ENCODE measurements at places on chromosomes 5 and 9.

DNA sequence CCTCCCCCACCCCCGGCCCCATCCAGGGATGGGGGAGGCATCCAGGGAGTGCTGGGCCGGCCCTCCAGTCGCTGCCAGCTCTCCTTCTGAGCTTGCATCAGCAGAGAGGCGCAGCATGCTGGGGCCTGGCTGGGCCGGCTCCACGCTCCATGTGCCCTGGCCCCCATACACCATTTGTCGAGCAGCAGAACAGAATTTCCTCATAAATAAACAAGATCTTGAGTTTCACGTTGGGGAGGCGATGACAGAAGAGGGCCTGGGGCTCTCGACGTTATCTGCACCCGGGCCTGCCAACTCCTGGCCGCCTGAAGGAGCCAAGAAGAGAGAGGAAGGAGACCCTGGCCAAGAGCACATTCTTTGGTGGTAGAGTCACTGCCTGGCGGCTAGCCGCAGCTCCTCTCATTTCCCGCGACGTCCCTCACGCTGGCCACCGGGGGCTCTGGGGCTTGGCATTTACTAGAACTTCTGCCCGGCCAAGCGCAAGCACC, 177.0 kb downstream of the FGF18 start:
- no peak for DNase-seq

DNA sequence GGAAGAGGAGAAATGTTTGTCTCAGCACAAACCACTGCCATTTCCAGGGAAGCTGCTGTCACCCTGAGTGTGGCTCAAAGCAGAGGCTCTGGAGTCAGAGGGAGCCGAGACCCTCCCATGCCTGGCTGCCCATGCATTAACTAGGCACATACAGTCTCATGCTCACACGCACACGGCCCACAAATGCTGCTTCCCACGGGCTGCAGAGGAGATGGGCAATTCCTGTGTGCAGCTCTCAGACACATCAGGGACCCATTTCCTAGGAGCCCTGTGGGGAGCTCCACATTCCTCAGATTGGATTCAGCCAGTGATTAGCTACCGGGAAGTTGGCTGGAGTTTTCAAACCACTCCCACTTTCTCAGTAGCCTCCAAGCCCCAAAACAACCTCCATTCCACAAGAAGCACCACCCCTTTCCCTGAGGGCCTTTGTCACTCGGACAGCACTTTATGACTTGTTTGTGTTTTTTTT, 9.1 kb upstream of the PTGES start:
- no peak for DNase-seq

GRCh38 chr9:22237497-22238363, 208.9 kb upstream of the DMRTA1 start:
- no peak for DNase-seq

GRCh38 chr9:91042024-91042423, 240.4 kb downstream of the SYK start:
- DNase-seq, result no peak

GRCh38 chr5:102996011-102996575, 123.8 kb downstream of the GIN1 start:
- DNase-seq, result no peak

GRCh38 chr9:12604164-12604821, 88.9 kb upstream of the TYRP1 start:
- DNase-seq, result no peak

GRCh38 chr9:22649384-22649783, 202.8 kb downstream of the DMRTA1 start:
- no peak for DNase-seq

GRCh38 chr9:74848153-74848525, 39.6 kb downstream of the TRPM6 start:
- no peak for DNase-seq

GRCh38 chr9:34929506-34930102, 28.5 kb upstream of the PHF24 start:
- peak; percentile 54 for DNase-seq

- no peak for DNase-seq
Observed at GRCh38 chr9:87708986-87709728, 16.8 kb upstream of the CTSL start.

DNA sequence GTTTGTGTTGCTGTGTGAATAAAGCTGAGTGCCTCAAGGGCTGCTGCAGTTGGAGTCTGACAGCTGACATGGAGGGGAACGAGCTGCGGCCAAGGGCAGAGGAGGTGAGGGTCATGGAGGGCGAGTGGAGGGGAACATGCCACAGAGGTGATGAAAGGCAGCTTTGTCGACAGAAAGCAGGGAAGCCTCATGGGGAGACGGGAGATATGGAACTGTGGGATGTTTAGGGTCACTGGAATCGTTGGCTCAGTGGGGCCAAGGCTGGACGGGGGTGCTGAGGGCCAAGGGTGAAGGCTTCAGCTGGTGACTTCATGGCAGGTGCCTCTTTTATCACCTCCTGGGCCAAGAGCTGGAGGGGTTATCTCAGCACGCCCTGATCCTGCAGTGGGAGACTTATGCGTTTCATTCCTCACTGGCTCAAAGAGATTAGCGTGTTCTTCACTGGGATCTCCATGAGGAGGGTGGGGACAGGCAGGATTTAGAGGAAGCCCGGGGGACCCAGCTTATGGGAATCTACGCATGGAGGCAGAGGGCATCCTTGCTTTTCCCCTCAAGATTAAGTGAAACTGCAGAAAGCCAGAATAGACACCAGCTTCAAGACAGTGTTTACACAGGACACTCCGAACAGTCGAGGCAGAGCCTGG, 42.2 kb downstream of the FAM240B start:
- DNase-seq, result no peak

GRCh38 chr9:95504053-95504963, 12.5 kb downstream of the PTCH1 start:
- no peak for DNase-seq

- DNase-seq, result no peak
Observed at GRCh38 chr9:95649801-95650213, 133.0 kb upstream of the PTCH1 start.

DNA sequence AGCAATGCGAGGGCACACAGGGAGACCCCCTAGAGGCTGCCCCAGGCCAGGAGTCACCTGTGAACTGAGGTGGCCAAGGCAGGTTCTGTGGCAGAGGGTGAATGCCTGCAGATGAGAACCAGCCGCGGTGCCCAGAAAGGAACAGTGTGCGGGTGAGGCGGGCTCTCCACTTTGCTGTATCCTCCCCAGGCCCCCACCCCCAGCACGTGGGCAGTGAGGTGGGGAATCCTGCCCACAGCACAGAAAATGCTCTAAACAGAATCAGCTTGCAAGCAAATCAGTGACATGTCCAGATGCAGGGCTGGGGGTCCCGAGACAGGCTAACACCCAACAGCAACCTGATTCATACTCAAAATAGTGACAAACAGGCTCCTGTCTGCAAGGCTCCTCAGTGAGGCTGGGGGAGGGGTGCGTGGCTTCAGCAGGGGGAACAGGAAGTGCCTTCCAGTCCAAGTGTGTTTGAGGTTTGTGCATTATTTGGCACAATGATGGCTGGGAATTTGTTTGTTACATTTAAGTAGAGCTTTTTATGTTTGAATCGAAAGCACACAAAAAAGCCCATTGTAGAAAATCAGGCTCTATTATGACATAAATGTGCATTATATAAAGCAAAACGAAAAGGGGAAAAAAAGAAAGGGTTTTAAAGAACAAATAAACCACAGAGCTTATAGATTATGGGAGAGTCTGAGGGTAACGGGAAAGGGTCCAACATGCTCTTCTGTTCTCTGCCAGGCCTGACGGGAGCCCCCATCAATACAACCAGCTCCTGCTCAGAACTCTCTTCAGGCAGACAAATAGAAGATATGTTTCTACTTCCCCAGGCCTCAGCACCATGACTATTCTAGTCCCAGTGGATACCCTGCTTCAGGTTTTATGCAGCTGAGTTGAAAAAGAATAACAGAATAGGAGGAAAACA, 201.3 kb downstream of the HSD17B3 start:
- DNase-seq, result no peak

DNA sequence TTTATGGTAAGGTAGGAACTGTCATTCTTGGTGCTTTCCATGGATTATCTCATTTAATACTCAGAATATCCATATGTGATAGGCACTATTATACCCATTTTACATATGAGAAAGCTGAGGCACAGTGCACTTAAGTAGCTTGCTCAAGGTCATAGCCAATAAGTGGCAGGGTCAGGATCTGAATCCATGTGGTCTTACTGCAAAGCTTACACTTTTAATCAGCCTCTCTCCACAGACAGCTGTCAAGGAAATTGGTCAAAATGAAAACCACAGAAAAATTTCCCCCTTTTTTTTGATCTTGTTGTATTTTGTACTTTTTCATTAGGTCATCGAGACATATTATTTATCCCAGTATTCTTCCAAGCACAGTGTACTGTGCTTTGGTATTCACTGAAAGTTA, 78.5 kb downstream of the ERCC6L2 start:
- DNase-seq, result no peak

GRCh38 chr5:166562246-166562645, 1729.2 kb upstream of the WWC1 start:
- DNase-seq, result no peak

GRCh38 chr5:164532235-164532900, 1026.9 kb downstream of the MAT2B start:
- DNase-seq, result no peak

- no peak for DNase-seq
Observed at GRCh38 chr5:11174591-11174990, 413.6 kb upstream of the DAP start.

- DNase-seq, result no peak
Observed at GRCh38 chr5:140007311-140007710, 35.8 kb downstream of the NRG2 start.

DNA sequence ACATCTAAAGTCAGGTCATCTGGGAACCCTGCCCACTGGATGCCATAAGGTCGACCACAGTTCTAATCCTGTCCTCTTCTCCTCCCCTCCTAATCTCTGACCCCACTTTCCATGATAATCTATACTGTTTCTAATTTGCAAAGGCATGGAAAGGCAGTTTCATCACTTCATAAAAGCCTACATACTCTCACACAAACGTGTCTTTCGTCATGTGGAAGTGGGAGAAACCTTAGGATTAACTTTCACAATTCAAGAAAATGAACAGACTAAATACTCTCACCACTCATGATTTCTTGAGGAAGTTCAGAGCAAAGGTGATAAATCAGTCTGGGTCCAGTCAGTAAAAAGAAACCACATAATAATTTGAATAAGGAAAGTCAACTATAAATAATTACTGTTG, 5.5 kb downstream of the FANCC start:
- DNase-seq, result no peak

DNA sequence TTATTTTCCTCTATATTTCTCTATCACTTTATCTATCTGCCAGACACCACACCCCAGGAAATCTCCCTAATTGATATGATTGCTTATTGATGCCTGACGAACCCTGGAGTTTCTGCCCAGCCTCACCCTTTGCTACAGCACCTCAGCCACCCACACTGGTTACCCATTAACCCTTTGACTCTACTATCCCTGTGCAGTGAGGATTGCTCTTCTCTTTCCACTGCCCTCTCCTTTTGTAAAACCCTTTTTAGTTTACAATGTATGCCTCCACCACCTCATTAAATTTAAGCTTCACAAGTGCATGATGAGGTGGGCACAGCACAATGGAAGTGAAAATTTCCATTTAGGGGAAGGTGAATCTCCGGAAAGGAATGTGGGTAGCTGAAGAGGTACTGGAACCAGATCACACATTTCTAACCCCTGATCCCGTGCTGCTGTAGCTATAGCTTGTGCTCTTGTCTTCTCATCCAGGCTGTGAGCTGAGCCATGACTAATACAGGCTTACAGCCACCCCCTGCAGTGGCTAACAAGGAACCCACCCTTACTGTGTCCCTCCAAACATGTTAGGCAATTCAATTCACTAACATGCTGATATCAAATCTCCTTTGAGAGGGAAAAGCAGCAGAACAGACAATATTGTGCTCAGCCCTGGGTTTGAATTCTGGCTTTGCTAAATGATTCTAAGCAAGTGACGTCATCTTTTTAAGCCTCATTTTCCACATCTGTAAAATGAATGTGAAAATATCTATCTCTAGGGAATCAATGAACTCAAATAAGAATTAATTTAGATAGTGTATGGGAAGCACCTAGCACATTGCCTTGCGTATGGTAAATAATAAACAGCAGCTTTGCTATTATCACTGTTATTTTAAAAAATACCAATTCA, 186.9 kb upstream of the TRIM32 start:
- DNase-seq, result no peak

DNA sequence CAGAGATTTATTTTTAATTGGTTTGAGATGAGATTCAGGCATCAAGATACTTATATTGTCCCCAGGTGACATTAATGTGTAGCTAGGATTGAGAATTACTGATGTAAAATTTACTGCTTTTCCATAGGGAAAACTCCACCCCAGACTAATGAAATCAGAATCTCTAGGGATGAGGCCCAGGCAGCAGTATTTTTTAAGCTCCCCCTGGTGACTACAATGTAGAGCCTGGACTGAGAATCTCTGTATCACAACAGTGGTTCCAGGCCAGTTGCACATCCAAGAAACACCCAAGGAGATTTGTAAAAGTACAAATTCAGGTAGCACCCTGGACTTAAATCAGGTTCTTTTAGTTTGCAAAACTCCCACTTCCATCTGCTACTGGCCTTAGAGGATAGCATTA, 185.7 kb downstream of the MARCHF11 start:
- DNase-seq, result no peak

DNA sequence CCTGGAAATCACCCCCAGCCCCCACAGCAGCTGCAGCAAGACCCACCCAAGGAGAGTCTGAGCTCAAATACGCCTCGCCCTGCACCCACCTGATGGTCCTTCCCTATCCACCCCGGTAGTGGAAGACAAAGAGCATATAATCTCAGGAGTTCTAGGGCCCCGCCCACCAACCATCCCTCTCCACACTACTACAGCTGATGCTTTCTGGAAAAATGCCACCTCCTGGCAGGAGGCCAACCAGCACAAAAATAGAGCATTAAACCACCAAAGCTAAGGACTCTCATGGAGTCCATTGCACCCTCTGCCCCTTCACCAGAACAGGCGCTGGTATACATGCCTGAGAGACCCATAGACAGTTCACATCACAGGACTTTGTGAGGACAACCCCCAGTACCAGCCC, 22.5 kb upstream of the NIPSNAP3A start:
- DNase-seq, result no peak

DNA sequence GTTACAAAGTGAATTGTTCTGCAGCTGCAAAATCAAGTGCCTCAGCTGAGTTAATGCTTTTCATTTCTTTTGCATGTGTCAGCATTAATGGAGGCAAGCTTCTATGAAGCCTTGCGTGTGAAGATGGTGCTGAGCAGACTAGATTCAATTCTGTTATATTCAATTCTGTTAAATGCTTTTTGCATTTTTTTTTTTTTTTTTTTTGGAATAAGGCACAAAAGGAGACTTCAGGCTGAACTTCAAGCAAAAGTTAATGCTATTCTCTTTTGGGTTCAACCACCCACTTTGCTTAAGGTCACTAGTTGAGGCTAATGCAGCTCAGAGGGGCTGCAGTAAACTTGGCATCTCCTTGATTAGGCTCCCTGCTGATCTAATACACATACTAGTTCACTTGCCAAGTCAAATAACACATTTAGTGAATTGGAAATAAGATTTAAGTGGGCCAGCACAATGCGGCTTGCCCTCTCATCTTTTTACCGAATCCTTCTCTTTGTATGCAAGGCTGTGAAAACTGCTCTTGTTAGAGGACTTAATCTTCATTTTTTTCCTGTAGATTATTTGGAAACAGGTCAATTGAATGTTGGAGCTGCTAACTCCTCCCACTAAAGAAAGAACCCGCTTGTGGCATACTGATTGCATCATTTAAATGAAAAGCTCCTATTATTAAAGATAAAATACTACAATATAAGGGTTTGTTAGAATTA, 1020.2 kb downstream of the NR2F1-AS1 start:
- DNase-seq, result no peak

- peak; percentile 70 for DNase-seq
Observed at GRCh38 chr5:172133359-172134029, 54.5 kb downstream of the STK10 start.

Data from stimulated activated CD4-positive, alpha-beta T cell treated with anti-CD3 and anti-CD28 coated beads, Interleukin-2, amount 100 ng/mL, for 24 hours (primary cell).